Body of pancreas (tissue), 4 donors: ENCODE measurements at places on chromosomes 1 and 21.

DNA sequence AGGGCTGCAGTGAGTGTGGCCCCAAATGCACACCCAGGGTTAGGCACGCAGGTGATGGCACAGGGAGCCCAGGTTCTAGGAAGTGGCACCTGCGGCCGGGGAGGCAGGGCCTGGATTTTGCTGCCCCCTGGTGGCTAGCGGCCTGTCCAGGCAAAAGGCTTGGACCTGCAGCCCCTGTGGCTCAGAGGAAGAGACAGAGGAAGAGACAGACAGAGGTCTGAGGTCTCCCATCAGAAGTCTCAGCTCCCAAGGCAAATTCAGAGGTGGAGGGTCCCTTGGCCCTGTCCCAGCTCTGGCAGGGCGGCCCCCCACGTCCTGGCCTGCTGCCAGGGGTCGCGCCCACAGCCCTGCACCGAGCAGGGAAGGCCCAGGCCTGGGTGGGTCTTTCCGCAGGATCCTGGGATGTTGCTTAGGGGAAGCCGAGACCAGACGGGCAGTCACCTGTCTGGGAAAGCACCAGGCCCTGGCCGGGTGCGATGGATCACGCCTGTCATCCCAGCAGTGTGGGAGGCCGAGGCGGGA lies 8.0 kb upstream of the TNFRSF14 start:
- peak; percentile 88 for DNase-seq

GRCh38 chr1:90155721-90156487 lies 161.0 kb downstream of the ZNF326 start:
- DNase-seq: no peak

DNA sequence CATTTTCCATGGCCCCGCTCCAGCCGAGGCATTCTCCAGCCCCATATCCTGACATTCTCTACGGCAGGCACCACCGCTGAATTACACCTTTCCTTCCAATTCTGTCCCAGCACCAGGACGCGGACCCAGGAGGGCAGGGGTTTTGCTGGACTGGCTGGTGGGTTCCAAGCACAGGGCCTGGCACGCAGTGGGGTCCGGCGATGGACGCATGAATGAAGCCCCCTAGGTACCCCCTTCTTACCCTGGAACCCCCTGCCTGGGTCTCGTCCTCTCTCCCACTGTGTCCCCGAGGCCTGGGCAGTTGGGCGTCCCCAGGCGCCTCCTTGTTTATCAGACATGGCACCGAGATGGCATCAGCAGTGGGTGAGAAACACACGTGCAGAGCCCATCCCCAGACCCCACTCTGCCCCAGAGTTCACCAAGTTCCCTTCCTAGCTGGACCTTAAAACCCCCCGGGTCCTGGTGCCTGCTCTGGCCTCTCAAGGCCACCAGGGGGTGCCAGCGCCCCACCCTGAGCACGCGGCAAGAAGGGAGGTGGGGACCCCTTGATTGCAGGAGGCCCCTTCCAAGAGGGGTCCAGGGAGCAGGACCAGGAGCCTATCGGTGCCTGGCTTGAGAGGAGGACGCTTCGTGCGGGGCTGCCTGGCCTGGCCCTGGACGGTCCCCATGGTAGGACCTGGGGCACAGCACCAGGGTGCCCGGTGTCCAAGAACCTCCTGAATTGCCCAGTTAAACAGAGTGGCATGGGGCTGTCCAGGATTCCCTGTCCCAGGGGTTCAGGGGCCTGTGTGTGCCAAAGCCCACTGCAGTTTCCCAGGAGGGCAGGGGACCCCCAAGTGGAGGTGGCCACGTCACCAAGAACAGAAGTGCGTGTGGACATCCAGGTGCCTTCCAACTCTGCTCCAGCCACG lies 46.1 kb downstream of the MEGF6 start:
- peak; percentile 37 for DNase-seq

DNA sequence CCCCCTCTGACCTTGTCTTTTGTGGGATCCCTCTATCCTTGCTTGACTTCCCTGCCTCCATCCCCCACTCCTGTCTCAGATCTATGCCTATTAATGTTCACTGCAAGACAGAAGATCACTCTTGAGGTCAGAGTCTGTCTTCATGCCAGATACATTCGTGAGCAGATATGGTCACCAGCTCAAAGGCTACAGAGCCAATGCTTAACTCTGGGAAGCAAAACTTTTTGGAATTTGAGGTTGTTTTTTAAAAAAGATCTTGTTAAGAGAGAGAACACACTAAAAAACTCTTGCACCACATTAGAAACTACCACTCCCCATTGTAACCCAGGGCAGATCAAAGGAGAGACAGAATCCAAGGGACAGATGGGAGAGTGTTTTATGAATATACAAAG lies 17.1 kb upstream of the A3GALT2 start:
- no peak for DNase-seq

GRCh38 chr1:175154629-175155472 lies 37.7 kb downstream of the KIAA0040 start:
- peak; percentile 82 for DNase-seq

GRCh38 chr1:242522996-242523718 lies 1.3 kb downstream of the PLD5 start:
- no peak for DNase-seq

DNA sequence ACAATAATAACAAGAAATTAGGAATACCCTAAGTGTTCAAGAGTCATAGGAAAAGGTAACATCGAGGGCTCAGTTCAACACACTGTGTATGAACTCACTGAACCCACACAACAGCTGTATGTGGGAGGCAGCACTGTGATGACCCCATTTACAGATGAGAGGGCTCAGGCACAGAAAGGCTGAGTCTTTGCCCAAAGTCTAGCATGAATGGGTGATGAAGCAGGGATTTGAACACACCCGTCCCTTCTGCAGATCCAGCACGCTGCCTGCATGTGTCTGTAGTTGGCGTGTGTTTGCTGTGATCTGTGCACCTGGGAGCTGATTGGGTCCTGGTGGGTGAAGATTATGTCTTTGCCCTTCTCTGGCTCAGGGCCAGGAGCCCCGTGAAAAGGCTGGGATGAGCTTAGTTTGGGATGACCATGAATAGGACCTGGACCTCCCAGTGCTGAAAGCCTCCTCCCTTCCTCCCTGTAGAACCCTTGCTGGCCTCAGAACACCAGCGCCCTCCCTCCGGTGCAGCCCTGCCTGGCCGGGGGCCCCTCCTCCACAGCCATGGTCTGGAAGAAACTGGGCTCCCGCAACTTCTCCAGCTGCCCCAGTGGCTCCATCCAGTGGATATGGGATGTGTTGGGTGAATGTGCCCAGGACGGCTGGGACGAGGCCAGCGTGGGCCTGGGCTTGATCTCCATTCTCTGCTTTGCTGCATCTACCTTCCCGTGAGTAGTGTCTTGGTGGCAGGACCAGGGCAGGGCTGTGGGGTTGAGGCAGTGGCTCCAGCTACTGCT lies 5.2 kb downstream of the SLC66A1 start:
- DNase-seq: no peak

DNA sequence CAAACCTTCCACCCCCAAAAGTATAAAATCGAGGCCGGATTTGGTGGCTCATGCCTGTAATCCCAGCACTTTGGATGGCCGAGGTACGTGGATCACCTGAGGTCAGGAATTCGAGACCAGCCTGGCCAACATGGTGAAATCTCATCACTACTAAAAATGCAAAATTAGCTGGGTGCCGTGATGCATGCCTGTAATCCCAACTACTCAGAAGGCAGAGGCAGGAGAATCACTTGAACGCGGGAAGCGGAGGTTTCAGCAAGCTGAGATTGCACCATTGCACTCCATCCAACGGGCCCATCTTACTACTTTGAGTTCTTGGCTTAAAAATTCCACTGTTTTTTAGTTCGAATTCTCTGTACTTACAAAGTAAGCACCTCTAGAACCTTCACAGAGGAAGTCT lies 11.0 kb downstream of the KLHDC8A start:
- DNase-seq: no peak

DNA sequence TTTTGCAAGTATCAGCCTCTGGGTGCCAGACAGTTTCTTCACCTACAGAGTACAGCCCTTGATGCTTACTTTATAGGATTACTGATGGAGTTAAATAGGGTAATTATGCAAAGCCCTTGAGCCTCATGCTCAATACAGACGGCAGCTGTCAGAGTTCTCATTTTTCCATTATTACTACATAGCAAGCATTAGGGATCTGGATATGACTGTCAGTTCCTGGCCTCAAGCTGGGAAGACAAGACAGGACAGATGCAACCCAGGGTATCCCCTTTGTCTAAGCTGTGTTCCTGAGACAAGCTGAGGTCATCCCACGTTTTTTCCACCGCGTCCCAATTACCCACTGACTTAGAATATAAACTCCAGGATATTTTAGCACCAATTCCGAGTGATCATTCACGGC lies 94.4 kb downstream of the SLC35F3 start:
- no peak for DNase-seq

DNA sequence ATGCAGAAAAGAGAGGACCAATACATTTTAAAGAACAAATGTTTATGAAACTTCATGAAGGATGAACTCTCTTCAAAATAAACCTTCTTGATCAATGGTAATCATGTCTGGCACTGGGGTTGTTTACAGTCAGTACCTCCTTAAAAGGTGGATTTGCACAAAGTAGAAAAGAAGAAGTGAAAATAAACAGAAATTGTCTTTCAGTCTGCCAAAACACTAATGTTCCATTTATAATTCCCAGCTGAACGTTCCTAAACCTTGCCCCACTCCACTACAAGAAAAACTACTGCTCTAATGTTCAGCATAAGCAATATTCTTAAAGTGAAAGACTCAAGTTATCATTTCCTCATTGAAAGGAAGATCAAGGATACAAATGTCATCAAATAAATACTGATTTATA lies 86.2 kb downstream of the EIF4G3 start:
- DNase-seq: no peak

- no peak for DNase-seq
These were observed 74.5 kb downstream of the CNST start for GRCh38 chr1:246640747-246641146.

- DNase-seq: no peak
These were observed 21.9 kb downstream of the PIGK start for GRCh38 chr1:77197351-77197750.
